ENCODE measurements at places on chromosomes 7 and 10. TPM values are rescaled to one million over a fixed set of nuclear protein-coding genes. Genes with fewer than 3 reads are reported as not detected.
A peak's percentile ranks its signal among the peaks of the same experiment; 100 is the strongest.

DNA sequence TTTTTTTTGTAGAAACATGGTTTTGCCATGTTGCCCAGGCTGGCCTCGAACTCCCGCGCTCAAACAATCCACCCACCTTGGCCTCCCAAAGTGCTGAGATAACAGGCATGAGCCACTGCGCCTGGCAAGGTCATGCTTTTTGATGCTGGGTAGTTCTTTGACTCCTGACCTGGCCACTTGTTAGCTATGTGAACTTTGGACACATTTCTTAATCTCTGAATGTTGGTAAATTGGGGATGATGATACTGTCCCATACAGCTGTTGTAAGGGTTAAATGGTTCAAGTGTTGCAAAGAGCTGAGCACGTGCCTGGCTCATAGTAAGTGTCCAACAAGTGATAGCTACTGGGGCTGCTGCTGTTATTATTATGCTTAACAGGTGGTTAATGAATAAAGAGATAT lies 2.3 kb downstream of the ZNHIT1 start:
- H3K4me3 ChIP-seq: no peak overlapping the region
- DNase-seq: no peak
- peaks cover 27% of the 10 kb centered on the region for H3K4me1 ChIP-seq
- no peak overlapping the region for H3K27ac ChIP-seq

GRCh38 chr7:10704653-10705052 lies 269.0 kb upstream of the PHF14 start:
- no peaks in the 10 kb centered on the region for H3K27me3 ChIP-seq
- no peak overlapping the region for H3K4me3 ChIP-seq
- H3K27ac ChIP-seq: no peak overlapping the region
- no peaks in the 10 kb centered on the region for H3K4me1 ChIP-seq

The TSPAN33 gene
- total RNA-seq: 8.3 TPM

- peaks cover 18% of the 10 kb centered on the region for H3K4me1 ChIP-seq
- H3K27ac ChIP-seq: no peak overlapping the region
- H3K36me3 ChIP-seq: no peaks in the 10 kb centered on the region
- DNase-seq: no peak
Measured at GRCh38 chr10:48399056-48399541, 92.6 kb downstream of the MAPK8 start.

- peaks cover 99% of the 10 kb centered on the region for H3K36me3 ChIP-seq
- DNase-seq: no peak
- H3K4me3 ChIP-seq: no peak overlapping the region
- no peak overlapping the region for H3K27ac ChIP-seq
- no peaks in the 10 kb centered on the region for H3K27me3 ChIP-seq
- no peaks in the 10 kb centered on the region for H3K4me1 ChIP-seq
Measured at GRCh38 chr7:87188930-87189329, 30.6 kb downstream of the TMEM243 start.

The IL2RA gene
- total RNA-seq: 0.42 TPM

- H3K4me1 ChIP-seq: no peaks in the 10 kb centered on the region
- no peak within 1 kb of the TSS for H3K27ac ChIP-seq
- no peaks in the 10 kb centered on the region for H3K27me3 ChIP-seq
- no peak for DNase-seq
- no peaks in the 10 kb centered on the region for H3K36me3 ChIP-seq
- peak within 1 kb of the TSS; percentile 47 for H3K4me3 ChIP-seq
Measured at GRCh38 chr7:140403878-140404564, at the start of gene RAB19. Gene RAB19 (plus strand): TSS chr7:140404058. CDS start chr7:140407647, 3,589 bp downstream.
